CD4-positive, CD25-positive, alpha-beta regulatory T cell (primary cell): ENCODE measurements at places on chromosomes 5 and 9. TPM values are rescaled to one million over a fixed set of nuclear protein-coding genes. Genes with fewer than 3 reads are reported as not detected.
A peak's percentile ranks its signal among the peaks of the same experiment; 100 is the strongest.

The FBP2 gene
- total RNA-seq = not detected

DNA sequence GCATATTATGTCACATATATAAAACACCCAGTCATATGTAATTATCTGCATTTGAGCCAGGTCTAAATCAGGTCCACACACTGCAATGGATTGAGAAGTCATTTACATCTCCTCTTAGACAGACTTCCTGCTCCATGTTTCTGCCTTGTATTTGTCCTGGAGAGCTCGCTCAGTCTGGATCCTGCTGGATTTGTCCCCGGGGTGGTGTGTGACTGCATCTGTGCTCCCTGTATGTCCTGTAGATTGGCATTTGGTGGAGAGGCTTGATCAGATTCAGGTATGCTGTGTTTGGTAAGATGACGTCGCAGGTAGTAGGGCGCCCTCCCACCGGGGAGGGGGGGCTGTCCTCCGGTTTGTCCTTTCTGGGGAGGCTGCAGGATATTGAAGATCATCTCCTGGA is 33.6 kb upstream of the IER5L start:
- H3K4me1 ChIP-seq = peaks cover 16% of the 10 kb centered on the region
- H3K36me3 ChIP-seq = no peaks in the 10 kb centered on the region
- H3K27ac ChIP-seq = no peak overlapping the region
- H3K27me3 ChIP-seq = no peaks in the 10 kb centered on the region
- DNase-seq = no peak
- H3K4me3 ChIP-seq = no peak overlapping the region

The CDKN2B gene
- 1.4 TPM for total RNA-seq

- DNase-seq = no peak
- no peak overlapping the region for H3K27ac ChIP-seq
- no peaks in the 10 kb centered on the region for H3K36me3 ChIP-seq
- no peaks in the 10 kb centered on the region for H3K27me3 ChIP-seq
- H3K4me3 ChIP-seq = no peak overlapping the region
Measured at GRCh38 chr5:16580382-16580781, 36.4 kb downstream of the RETREG1 start.

The ARSB gene
- total RNA-seq = 6.5 TPM

GRCh38 chr5:172450861-172451695 is 3.2 kb downstream of the SH3PXD2B start:
- no peaks in the 10 kb centered on the region for H3K36me3 ChIP-seq
- peaks cover 32% of the 10 kb centered on the region for H3K27me3 ChIP-seq
- H3K27ac ChIP-seq = no peak overlapping the region
- H3K4me1 ChIP-seq = peaks cover 9% of the 10 kb centered on the region
- DNase-seq = peak; percentile 22
- H3K4me3 ChIP-seq = no peak overlapping the region

DNA sequence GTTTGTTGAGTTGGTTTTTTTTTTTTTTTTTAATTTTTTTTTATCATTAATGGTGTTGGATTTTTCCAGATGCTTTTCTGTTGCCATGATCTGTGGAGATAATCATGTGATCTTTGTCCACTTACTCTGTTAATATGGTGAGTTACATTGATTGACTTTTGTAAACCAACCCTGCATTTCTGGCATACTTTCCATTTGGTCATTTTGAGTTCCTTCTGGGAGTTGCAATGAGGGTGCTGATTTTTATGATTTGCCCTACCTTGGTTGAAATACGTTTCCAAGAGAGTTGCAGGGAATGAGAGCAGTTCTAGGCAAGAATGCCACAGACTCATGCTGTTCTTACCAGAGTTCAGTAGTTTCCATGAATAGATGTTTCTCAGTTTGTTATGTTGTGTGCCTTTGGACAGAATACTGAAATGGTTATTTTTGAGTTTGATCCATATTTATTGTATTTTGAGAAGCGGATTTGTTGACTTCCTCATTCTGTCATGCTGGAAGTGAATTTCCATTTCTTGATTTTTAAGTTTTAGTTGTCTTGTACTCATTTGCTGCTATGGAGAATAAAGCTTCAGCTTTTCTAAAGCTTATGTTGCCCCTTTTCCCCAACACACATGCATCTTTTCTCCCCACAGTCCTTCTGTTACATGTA is 69.0 kb downstream of the SCAMP1 start:
- H3K27me3 ChIP-seq = no peaks in the 10 kb centered on the region
- H3K36me3 ChIP-seq = peaks cover 16% of the 10 kb centered on the region
- DNase-seq = no peak
- H3K4me3 ChIP-seq = no peak overlapping the region

The TRAF1 gene
- 167 TPM for total RNA-seq

- no peak overlapping the region for H3K4me3 ChIP-seq
- H3K27ac ChIP-seq = no peak overlapping the region
- H3K36me3 ChIP-seq = no peaks in the 10 kb centered on the region
- no peaks in the 10 kb centered on the region for H3K4me1 ChIP-seq
- no peak for DNase-seq
- no peaks in the 10 kb centered on the region for H3K27me3 ChIP-seq
Measured at GRCh38 chr9:8262625-8263622, 463.3 kb upstream of the DMAC1 start.

The NOL6 gene
- total RNA-seq = 29.4 TPM

- no peak overlapping the region for H3K27ac ChIP-seq
- no peak overlapping the region for H3K4me3 ChIP-seq
- DNase-seq = no peak
- no peaks in the 10 kb centered on the region for H3K36me3 ChIP-seq
- no peaks in the 10 kb centered on the region for H3K27me3 ChIP-seq
Measured at GRCh38 chr9:81499021-81499454, 190.3 kb downstream of the TLE1 start.

GRCh38 chr5:60507687-60508086 is 192.3 kb downstream of the DEPDC1B start:
- H3K36me3 ChIP-seq = no peaks in the 10 kb centered on the region
- no peak overlapping the region for H3K27ac ChIP-seq
- no peak for DNase-seq

DNA sequence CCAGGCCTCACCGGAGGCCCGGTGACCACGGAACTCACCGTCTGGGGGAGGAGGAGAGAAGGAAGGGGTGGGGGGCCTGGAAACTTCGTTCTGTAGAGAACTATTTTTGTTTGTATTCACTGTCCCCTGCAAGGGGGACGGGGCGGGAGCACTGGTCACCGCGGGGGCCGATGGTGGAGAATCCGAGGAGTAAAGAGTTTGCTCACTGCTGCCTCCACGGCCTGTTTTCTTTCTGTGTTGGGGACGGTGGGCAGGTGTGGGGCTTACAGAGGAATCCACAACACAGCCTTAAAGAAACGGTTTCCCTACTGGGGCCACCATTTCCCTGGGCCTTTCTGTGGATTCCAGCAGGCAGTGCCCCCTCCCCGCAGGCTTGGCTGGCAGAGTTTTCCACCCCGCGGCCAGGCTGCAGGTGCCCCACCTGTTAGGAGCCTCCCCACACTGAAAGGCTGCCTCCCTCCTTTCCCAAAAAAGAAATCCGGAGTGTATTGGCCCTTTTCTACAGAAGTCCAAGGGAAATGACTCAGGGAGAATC is 80.8 kb downstream of the NTNG2 start:
- peak overlapping the region; percentile 48 for H3K4me3 ChIP-seq
- DNase-seq = no peak
- no peak overlapping the region for H3K27ac ChIP-seq
- peaks cover 22% of the 10 kb centered on the region for H3K4me1 ChIP-seq
- no peaks in the 10 kb centered on the region for H3K36me3 ChIP-seq

- H3K27me3 ChIP-seq = no peaks in the 10 kb centered on the region
- no peaks in the 10 kb centered on the region for H3K4me1 ChIP-seq
- no peak overlapping the region for H3K27ac ChIP-seq
- DNase-seq = no peak
Measured at GRCh38 chr5:178640331-178641045, 13.6 kb upstream of the CLK4 start.

GRCh38 chr9:83218411-83219090 is 155.6 kb upstream of the RASEF start:
- H3K36me3 ChIP-seq = no peaks in the 10 kb centered on the region
- DNase-seq = no peak
- peaks cover 3% of the 10 kb centered on the region for H3K4me1 ChIP-seq
- H3K27ac ChIP-seq = no peak overlapping the region
- no peak overlapping the region for H3K4me3 ChIP-seq

The SEMA5A gene
- 2.8 TPM for total RNA-seq

GRCh38 chr9:70407081-70407503 is 7.4 kb downstream of the KLF9 start:
- H3K36me3 ChIP-seq = peaks cover 2% of the 10 kb centered on the region
- peaks cover 49% of the 10 kb centered on the region for H3K4me1 ChIP-seq
- no peaks in the 10 kb centered on the region for H3K27me3 ChIP-seq
- H3K27ac ChIP-seq = peak overlapping the region; percentile 58
- peak overlapping the region; percentile 38 for H3K4me3 ChIP-seq

DNA sequence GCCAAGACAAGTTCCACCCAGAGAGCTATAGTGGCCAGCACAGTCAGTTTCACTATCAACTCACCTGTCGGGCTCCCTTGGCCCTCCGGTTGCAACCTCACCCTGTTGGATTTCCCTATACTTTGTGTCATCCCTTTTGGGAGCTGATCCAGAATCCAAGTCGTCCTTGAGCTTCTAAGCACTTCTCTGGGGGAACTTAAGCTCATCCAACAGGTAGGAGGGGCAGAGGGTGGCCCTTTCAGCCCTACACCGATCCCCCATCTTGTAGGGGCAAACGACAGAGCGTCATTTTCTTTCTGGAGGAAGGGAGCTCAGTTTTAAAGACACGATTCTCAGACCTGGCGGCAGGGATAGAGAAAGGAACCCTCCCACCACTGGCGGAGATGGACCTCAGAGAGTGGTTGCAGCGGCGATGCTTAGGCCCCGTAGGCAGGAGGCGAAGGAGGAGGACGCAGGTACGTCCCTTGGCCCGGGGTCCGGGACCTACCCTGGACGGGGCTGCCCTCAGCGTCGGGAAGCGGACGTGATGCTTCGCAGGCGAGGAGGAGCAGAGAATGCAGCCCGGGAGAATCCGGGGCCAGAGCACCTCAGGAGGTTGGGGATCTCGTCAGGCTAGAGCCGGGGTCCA is 519 bp downstream of the ZER1 start:
- H3K4me3 ChIP-seq = peak overlapping the region; percentile 81
- peaks cover 6% of the 10 kb centered on the region for H3K36me3 ChIP-seq
- H3K27me3 ChIP-seq = no peaks in the 10 kb centered on the region
- peaks cover 24% of the 10 kb centered on the region for H3K4me1 ChIP-seq
- H3K27ac ChIP-seq = peak overlapping the region; percentile 85
- DNase-seq = peak; percentile 52

DNA sequence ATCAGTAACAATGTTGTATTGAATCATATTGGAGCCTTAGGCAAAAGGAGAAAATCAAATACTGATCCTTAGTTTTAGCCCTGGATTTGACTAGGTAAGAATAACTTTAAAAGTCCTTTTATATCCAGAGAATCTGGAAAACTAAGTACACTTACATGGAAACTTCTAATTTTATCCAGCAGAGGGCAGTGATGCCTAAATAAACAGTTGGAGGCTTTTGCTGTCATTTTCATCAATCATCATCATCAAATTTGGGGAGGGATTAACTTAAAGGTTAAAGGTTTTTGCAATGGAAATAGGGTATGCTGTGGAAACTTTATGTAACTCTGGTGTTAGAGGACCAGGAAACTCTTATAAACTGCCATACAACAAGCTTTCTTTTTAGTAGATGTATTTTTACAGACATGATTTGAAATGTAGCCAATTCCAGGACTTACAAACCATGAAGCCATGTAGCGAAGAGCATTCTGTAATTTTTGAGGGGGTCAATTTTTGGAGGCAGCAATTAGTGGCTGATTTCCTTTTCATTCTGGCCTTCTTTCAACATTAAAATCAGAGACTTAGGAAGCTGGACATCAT is 112.7 kb downstream of the OSTF1 start:
- H3K4me3 ChIP-seq = no peak overlapping the region
- H3K36me3 ChIP-seq = no peaks in the 10 kb centered on the region
- DNase-seq = no peak
- no peaks in the 10 kb centered on the region for H3K4me1 ChIP-seq

DNA sequence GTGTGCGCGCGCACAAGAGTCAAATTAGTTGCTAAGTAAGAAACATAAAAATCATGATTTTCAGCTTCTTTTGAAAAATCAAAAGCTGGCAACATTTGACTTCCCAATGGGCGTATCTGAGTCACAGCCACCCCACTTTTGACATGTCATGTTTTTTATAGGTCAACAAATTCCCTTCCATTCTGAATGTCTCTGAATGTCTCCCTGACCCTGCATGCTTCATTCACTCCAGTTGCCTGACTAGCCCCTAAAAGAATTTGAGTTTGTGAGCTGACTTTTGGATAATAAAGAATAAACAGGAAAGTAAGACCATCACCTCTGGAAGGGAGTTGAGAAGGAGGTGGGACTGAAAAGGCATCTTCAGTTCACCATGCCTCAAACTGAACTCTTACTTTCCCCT is 20.2 kb upstream of the GLIS3 start:
- no peak overlapping the region for H3K4me3 ChIP-seq
- H3K27me3 ChIP-seq = peaks cover 9% of the 10 kb centered on the region
- no peak for DNase-seq
- H3K27ac ChIP-seq = no peak overlapping the region
